ENCODE measurements at places on chromosomes 6 and 20.

DNA sequence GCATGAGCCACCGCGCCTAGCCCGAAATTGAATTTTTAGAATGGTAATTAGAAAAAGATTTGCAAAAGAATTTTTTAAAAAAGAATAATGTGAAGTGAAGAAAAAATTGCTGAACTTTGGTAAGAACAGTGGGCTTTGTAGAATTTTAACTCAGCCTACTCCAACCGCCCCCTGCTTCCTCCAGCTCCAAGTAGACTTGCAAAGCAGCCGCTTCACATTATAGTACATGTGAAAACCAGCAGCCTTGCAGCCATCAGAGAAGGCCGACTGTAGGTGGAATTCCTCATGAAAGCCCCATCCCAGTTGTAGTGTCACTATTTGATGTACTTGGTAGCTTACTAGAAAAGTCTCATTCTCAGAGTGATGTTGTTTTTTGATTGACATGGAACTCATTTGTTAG lies 835.6 kb downstream of the TBC1D32 start:
- DNase-seq, result no peak

DNA sequence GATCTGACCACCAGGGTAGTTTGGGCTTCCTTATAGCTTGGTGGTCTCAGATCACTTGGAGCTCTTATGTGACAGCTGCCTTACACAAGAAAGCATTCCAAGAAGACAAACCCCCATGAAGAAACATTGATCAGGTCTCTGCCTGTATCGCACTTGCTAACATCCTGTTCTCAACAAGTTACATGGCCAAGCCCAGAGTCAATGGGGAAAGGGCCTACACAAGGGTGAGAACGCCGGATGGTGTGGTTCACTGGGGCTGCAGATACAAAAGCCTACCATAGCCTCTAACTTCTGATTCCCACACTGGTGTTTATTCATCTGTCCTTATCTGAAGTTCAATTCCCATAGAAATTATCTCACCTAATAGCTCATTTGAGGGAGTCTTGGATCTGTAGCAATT lies 235.5 kb downstream of the SYNDIG1 start:
- no peak for DNase-seq

DNA sequence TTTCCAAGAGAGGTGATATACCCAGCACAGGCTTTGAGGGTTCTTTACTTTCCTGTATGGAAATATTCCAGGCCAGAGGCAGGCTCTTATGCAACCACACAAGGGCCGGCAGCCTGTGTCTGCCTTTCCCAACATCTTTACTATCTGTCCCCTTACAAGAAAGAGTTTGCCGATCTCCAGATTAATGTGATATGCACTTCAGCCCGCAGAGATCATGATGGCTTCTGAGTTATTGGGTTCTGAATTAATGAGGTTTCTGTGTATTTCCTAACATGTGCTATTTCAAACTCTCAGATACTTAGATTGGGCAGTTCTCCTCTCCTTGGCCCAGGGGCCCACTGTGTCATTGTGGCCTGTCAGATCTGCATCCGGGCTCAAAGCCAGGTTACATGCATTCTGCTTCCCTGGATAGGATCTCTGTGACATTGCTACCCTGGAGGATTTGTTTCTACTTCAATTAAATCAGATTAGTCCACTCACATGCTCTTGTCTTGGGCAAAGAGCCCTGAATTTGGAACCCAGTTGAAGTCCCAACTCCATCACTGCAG lies 56.6 kb downstream of the TGM2 start:
- DNase-seq, result no peak

- no peak for DNase-seq
These were observed 164.2 kb downstream of the GMPR start for GRCh38 chr6:16402581-16402900.

GRCh38 chr6:167091026-167091804 lies 31.7 kb upstream of the CCR6 start:
- DNase-seq, result no peak

- DNase-seq, result no peak
These were observed 61.2 kb upstream of the SUPT3H start for GRCh38 chr6:45438849-45439406.

GRCh38 chr6:117481278-117481925 lies 1.1 kb upstream of the DCBLD1 start:
- peak; percentile 16 for DNase-seq

DNA sequence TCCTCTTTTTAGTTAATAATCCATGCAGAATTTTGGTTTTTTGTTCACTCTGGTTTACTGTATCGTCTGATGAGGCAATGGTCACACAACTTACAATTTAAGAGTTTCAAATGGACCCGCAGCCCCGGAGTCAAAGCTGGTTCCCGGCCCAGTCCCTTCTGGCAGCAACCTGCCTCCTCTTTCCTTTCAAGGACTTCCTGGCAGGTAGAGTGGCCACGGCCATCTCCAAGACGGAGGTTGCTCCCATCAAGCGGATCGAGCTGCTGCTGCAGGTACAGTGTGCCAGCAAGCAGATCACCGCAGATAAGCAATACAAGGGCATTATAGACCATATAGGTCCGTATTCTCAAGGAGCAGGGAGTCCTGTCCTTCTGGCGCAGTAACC lies 218.2 kb downstream of the GJA1 start:
- DNase-seq, result no peak

GRCh38 chr6:13427316-13427715 lies 60.1 kb downstream of the GFOD1 start:
- no peak for DNase-seq

DNA sequence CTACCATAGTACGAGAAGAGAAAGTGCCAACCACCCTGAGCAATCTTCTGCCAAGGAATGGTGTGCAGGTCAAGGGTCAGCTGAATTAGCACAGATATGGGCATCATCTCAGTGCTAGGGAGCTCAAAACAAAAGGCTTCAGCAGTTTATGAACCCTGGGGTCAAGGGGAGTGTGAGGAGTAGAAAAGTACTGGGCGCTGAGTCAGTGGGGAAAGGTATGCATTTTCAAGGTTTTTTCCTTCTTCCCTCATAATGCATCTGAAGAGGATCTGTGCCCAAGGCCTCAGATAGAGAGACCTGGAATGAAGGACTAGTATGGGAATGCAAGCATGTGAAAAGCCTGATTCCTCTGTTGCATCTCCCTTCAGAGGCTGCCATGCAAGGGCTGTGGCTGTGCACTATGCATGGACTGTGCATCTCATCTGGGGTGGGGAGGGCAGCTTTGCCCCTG lies 81.7 kb downstream of the PERP start:
- DNase-seq, result no peak

GRCh38 chr6:106732376-106732940 lies 103.1 kb downstream of the QRSL1 start:
- DNase-seq, result no peak

DNA sequence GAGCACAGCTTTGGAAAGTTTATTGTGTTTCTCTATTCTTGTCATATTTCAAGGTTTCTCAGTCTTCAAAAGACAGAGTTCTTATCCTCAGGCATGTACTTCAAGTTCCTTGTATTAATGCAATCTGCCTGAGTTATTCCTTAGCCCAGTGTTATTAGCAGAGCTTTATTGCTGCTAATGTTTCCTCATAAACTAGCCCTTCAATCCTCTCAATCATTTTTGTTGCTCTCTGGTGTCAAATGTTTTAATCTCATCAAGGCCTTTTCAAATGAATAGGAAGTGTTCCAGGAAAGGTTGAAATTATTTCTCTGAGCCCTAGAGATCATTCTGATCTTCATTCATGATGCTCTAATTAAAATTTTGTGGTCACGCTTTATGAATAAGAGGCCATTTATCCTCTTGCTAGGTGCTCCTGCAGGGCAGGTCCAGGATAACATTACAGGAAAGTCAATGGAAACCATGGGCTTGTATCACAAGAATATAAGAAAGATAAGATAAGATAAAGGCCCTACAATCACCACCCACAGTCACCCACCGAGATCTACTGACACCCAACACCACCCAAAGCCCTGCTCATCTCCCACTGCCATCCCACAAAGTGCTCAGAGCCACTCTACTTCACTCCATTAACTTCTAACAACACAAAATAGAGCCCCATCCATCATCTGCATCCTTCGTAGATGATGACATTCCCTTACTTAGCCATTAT lies 125.9 kb downstream of the COL9A1 start:
- no peak for DNase-seq

DNA sequence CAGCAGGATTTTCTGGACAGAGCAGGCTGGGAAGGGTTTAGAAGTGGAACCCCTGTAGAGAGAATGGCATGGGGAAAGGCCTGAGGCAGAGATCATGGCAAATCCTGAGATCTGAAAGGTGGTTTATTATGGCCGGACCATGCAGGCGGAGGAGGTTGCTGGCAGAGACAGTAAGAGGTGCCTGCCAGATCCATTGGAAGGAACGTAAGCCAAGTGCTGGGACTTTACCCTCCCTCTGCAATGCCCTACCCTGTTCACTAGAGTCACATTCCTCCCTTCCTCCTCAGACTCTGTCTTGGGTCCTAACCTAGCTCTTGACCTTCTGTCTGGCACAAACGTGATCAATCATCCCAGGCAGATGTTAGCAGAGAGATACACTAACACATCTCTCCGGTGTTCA lies 66.4 kb upstream of the SLC22A23 start:
- DNase-seq, result no peak

DNA sequence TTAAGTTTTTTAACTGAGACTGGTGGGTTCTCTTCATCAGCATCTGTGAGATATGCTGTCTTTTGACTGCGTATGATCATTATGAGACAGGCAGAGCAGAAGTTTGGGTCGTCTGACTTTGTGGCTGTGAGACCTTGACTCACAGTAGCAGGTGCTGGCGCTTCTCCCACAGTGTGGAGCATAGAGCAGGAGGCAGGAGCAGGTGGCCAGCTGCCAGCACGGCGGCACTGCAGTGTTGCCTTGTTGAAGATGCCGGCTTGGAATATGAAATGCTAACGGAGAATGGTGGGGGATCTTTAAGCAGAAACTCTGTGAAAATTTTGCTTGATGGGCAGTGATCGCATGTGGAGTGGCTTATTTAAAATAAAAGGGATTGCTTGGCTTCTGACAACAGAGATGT lies 105.0 kb downstream of the TIAM2 start:
- no peak for DNase-seq
